ENCODE measurements at places on chromosomes 1 and 21.

- peaks cover 75% of the 10 kb centered on the region for H3K36me3 ChIP-seq
- no peak for DNase-seq
- peak overlapping the region; percentile 80 for H3K27ac ChIP-seq
- no peak overlapping the region for H3K4me3 ChIP-seq
- peaks cover 6% of the 10 kb centered on the region for H3K4me1 ChIP-seq
Observed at GRCh38 chr1:10415211-10415930, 14.9 kb upstream of the CENPS start.

DNA sequence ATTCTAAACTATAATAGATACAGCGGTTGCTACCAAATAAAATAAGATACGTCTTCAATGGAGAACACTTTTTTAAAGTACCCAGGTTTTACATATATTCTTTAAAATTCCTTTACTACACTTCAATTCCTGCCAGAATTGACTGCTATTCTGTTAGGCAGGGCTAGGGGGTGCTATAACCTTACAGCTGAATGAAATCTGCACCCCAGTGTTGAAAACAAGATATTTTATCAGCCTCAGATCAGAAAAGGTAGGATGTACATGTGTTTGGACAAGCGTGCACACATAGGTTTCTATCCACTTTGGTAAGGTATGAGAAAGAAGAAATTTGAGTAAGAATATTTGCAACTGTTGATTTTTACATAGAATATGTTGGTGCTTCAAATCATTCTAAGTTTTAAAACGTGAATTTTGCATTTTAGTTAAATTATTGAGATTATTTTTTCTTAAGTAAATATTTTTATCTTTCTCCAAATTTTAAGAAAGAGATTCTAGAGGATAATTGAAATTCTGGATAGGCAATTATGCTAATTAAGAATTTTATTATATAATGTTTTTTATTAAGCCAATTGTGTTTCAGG lies 490.8 kb upstream of the ADGRL4 start:
- H3K27me3 ChIP-seq: no peaks in the 10 kb centered on the region
- H3K27ac ChIP-seq: no peak overlapping the region
- DNase-seq: no peak
- no peaks in the 10 kb centered on the region for H3K36me3 ChIP-seq
- no peak overlapping the region for H3K4me3 ChIP-seq

DNA sequence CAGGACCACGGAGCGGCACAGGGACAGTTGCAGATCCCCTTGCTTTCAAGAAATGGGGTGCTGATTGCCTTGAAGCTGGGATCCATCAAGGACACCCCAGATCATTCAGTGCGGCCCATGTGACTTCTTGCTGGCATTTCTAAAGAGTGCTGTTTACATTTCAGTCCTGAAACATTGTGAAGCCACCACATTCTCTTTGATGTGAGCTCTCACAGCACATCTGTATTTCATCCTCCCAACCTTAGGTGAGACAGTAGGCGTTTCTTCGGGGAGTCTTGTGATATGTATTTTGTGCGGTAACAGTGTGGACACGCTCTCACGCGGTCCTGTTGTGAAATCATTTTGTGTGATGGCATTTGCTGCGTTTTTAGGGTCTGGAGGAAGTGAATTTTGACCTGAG lies 57.2 kb downstream of the CACHD1 start:
- no peak overlapping the region for H3K4me3 ChIP-seq
- no peaks in the 10 kb centered on the region for H3K27me3 ChIP-seq
- H3K4me1 ChIP-seq: peaks cover 33% of the 10 kb centered on the region
- no peak for DNase-seq
- H3K36me3 ChIP-seq: no peaks in the 10 kb centered on the region
- no peak overlapping the region for H3K27ac ChIP-seq

- no peaks in the 10 kb centered on the region for H3K36me3 ChIP-seq
- peaks cover 29% of the 10 kb centered on the region for H3K27me3 ChIP-seq
- no peak overlapping the region for H3K4me3 ChIP-seq
- DNase-seq: no peak
- no peaks in the 10 kb centered on the region for H3K4me1 ChIP-seq
Observed at GRCh38 chr1:164518692-164519332, 40.2 kb upstream of the PBX1 start.
